RCC 7860 (cell line): ENCODE measurements at places on chromosomes 1 and 21.

DNA sequence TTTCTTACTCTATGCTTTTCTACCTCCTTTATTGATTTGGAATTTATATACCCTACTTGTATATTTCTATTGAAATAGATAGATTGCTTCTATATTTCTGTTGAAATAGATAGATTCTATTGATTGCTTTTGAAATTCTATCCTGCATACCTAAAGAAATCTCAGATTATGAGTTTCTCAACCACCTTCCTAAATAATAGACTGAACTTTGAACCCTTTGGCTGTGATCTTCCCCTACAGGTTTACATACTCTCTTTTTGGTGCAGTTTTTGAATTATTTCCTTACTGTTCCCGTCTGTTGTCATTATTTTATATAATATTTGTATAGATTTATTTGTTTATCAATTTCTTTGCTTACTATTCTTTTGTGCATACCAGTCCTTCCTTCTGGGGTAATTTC, 20.4 kb upstream of the CSF3R start:
- DNase-seq: no peak

DNA sequence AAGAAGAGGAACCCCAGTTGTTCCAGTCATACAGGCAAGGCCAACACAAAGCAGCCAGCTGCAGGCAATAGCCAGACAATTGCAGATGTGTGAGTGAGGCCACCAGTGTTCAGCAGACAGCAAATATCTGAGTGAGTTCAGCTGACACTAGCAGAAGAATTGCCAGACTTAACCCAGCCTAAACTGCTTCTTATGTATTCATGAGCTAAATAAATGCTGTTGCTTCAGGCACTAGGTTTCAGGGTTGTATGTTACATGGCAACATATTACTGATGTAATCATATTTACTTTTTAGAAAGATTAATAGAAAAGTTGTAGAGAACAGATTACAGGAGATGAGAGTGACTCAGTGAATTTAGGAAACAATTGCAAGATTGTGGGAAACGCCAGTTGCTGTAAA, 129.8 kb upstream of the CHODL start:
- DNase-seq: no peak

- no peak for DNase-seq
Measured at GRCh38 chr1:70043804-70044203, 161.6 kb downstream of the LRRC40 start.

GRCh38 chr1:54987919-54988705, 7.7 kb downstream of the TMEM61 start:
- no peak for DNase-seq

- DNase-seq: no peak
Measured at GRCh38 chr1:71657891-71658679, 577.2 kb upstream of the ZRANB2 start.

DNA sequence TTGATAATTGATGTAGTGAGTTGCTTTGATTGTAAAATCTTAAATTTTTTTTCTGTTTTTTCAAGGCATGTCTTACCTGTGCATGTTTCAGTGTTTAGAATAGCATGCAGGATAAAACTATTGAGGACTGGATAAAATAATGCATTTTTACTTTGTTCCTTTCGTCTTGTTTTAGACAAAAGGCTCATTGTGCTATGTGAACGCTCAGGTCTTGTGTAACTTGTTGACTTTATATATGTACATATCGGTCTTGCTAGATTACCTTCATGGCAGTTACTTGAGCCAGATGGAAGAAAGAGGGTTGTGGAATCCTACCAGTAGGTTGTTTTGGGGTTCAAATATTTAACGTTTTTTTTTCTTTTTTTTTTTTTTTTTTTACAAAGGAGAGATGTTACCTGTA, 7.0 kb downstream of the NFIA start:
- no peak for DNase-seq
